ENCODE measurements at places on chromosomes 5 and 9.

DNA sequence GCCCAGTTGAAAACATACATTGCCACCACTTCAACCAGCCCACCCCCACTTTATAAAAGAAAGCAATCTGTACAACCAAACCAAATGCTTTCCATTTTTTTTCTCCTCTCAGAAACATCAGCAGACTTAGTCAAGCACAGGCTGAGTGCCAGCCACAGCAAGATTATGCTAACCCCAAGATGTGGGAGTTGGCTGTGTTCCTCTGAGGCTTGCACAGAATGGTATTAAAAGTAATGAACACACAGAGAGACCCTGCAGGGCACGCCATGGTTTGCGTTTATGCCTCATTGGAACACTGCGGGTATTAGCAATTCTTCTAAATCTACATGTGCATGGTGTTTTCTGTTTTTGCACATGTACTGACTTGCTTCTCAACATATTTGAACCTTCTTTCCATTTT is 419.9 kb upstream of the GRAMD2B start:
- no peak for DNase-seq

- DNase-seq, result no peak
Measured at GRCh38 chr5:19531374-19531952, 456.5 kb downstream of the CDH18 start.

- DNase-seq, result no peak
Measured at GRCh38 chr9:137202966-137203365, 2.4 kb upstream of the TPRN start.

DNA sequence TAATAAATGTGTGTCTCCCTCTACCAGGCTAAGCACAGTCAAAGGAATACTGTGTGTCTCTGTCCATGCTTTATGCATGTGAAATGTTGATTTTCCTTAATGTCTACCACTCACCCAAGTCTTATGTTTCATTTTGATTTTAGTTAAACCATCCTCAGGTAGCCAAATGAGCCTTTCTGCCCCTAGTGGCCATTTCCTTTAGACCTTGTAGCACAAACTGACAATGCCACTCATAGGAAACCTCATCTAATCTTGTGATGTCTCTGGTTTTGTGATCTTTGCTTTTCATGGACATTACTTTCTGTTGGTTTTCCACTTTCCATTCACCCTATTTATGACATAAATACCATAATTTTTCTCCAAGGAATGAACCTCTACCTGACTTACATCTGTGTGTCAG is 820.8 kb downstream of the MAT2B start:
- no peak for DNase-seq

All from right renal cortex interstitium (tissue), 3 donors.